Stimulated activated CD8-positive, alpha-beta memory T cell treated with anti-CD3 and anti-CD28 coated beads, Interleukin-12 subunit alpha, Interleukin-12 subunit beta, amount 100 ng/mL, for 1 hour (primary cell): ENCODE measurements at places on chromosomes 12 and 14.

- peak; percentile 40 for DNase-seq
Observed at GRCh38 chr12:70366581-70367257, 629 bp downstream of the KCNMB4 start.

DNA sequence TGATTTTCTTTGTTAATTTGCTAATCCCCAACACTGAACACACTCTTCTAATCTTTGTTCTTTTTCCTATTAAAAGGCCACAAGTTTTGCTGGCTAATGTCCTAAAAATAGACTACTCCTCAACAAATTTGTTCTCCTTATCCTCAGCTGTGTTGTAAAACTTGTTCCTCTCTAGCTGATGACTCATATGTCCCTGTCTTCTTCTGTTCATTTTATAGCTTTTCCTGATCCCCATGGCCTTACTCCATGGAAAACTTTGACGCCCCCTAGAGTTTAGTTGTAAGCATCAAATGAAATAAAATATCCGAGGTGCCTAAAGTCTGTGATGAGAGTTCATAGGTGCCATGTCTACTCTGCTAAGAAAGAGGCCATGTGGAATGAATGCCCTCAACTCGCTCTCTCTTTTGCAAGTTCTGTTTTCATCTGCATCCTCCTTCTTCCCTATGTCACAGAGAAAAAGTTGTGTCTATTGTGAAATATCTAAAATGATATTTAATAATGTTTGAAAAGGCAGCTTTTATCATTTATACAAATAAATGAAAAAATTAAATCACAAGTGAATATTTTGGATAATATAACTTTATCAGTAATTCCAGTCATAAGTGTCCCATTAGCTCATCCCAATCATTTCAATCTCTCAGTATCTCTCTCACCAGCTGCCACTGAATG is 237.9 kb downstream of the IPO8 start:
- no peak for DNase-seq

DNA sequence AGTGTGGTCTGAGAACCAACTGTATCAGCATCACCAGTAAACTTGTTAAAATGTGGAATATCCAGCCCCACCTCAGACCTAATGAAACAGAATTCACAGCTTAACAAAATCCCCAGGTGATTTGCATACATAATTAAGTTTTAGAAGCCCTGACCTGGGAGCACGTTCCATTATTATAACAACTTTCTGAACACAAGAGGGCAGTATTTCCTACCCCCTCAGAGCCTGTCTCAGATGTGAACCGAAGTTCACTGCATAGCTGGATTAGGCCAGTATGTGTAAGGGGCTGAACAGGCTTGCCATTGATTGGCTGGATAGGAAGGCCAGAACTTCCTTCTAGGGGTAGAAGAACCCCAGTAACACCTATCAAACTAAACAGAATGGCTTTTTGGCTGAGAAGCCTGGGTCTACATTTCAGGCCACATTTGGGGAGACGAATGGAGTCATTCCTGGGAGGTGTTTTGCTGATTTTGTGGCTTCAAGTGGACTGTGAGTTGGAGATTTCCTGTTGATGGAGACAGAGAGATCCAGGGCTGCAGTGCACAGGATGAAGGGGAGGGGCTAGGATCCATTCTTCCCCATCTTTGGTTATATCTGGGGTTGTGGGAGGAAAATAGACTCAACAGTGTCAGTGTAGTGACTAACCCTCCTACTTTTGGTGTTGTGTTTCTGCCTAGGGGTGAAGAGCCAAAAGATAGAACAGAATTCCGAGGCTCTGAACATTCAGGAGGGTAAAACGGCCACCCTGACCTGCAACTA is 94.7 kb upstream of the OR4E1 start:
- DNase-seq, result no peak

- no peak for DNase-seq
Observed at GRCh38 chr12:1277905-1278304, 286.9 kb downstream of the ERC1 start.

GRCh38 chr14:102320033-102320660 is 601 bp downstream of the ZNF839 start:
- DNase-seq, result no peak

DNA sequence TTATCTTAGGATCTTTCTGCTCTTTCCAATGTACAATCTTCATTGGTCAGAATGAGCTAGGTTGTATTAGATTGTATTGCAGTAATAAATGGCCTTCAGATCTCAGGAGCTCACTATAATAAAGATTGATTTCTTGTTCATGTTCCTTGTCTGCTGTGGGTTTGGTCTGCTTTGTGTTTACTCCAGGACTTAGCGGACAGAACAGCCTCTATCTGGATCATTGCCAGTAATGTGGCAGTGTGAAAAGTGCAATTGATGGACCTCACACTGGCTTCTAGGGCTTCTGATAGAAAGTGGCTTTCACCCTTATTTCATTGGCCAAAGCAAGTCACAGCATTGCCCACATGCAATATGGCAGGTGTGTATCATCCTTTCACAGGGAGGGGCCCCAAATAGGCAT is 81.2 kb downstream of the BTG1 start:
- DNase-seq, result no peak
